ENCODE measurements at places on chromosomes 4 and X.

GRCh38 chr4:26094911-26095310, 180.9 kb downstream of the SMIM20 start:
- no peak for DNase-seq

- no peak for DNase-seq
Observed at GRCh38 chr4:61094854-61095598, 105.1 kb upstream of the ADGRL3 start.

- no peak for DNase-seq
Observed at GRCh38 chr4:73317092-73317491, 58.5 kb upstream of the ANKRD17 start.

DNA sequence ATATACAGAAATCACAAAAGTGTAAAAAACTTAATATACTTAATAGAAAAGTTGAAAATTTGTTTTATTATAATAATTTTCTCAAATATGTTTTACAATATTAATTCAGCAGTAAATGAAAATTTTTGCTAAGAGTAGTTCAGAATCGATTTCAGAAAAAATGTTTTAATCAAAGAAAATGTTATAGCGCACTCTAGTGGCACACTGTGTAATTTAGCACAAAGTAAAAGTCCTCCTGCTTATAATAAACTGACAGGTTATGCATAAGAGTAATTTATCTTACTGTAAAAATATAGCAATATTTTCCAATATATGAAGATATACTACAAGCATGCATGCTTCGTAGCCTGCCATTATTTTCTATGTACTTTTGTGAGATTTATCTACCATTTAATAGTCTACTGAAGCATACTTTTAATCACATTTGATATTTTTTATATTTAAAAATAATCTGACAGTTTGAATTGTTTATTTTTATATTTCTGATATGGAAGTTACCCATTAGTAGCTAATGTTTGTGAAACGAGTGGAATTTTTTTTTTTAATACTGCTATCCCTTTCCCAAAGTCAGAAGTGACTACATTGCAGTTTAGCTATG, 217.9 kb upstream of the KLHL4 start:
- DNase-seq: no peak

DNA sequence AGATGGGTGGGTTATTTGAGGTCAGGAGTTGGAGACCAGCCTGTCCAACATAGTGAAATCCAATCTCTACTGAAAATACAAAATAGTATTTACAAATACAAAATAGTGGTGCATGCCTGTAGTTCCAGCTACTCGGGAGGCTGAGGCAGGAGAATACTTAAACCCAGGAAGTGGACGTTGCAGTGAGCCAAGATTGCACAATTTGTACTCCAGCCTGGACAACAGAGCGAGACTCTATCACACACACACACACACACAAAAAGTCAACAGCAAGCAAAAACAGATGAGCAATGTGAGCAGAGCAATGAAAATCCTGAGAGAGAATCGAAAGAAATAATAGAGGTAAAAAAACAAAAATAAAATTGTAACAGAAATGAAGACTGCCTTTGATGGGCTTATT, 168.8 kb downstream of the PCDH18 start:
- DNase-seq: no peak

- DNase-seq: no peak
Observed at GRCh38 chr4:47930971-47931804, 16.8 kb upstream of the NFXL1 start.

DNA sequence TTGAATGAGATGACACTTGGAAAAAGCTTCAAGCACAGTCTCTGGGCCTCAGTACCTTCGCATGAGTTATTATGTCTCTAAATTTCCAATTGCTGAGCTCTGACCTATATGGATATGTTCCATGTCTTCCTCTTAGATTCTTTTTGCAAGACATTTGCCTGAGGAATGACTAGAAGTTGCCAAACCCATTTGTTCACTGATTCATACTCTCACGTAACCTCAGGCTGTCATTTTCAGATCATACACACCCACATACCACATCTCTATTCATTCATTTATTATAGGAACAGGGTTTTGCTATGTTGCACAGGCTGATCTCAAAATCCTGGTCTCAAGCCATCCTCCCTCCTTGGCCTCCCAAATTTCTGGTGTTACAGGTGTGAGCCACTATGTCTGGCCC, 2137.1 kb upstream of the TENM3 start:
- no peak for DNase-seq

- no peak for DNase-seq
Observed at GRCh38 chr4:40176602-40177001, 20.2 kb upstream of the RHOH start.

- DNase-seq: no peak
Observed at GRCh38 chr4:119833611-119834010, 205.0 kb upstream of the PDE5A start.

DNA sequence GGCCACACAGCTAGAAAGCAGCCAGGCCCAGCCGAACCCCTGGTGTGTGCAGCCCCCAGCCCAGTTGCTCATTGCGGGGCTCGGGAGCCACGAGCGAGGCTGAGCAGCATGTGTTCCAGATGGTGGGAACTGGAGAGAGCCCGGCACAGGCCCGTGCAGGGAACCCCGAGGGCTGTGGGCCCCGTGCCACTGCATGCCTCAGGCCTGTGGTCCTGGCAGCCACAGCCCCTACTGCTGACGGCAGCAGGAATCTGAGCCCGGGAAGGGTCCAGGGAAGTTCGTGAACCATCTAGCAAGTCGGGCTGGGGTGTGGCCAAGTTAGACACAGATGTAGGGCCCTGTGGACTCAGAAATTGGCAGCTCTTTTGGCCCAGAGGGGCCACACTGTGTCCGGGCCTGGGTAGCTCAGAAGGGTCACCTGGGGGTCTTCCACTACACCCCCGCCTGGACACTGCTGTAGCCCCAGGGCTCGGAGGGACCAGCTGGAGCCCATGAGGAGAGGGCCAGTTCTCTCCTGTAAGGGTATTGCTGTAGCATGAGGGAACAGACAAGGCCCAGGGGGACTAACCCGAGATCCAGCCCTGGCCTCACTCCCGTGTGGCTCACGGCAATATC, 12.1 kb downstream of the HTRA3 start:
- DNase-seq: no peak

- DNase-seq: no peak
Observed at GRCh38 chrX:121365572-121366161, 318.3 kb downstream of the GLUD2 start.

- no peak for DNase-seq
Observed at GRCh38 chr4:141724646-141725045, 88.3 kb downstream of the IL15 start.

GRCh38 chr4:53346920-53347852, 18.7 kb downstream of the SCFD2 start:
- DNase-seq: no peak

- no peak for DNase-seq
Observed at GRCh38 chr4:158861281-158861680, 92.5 kb downstream of the FNIP2 start.

DNA sequence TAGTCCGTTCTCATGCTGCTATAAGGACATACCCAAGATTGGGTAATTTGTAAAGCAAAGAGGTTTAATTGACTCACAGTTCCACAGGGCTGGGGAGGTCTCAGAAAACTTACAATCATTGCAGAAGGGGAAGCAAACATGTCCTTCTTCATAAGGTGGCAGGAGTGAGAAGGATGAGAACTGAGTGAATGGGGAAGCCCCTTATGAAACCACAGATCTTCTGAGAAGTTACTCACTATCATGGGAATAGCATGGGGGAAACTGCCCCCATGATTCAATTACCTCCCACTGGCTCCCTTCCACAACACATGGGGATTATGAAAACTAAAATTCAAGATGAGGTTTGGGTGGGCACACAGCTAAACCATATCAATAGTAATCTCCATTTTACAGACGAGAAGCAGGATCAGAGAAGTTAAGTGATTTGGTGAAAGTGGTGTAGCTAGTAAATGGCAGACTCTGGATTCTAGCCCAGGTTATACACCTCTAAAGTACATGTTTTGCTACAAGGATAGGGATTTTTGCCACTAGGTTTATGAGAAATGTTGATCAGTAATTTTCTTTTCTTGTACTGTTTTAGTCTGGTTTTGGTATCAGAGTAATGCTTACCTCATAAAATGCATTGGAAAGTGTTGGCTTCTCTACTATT, 47.3 kb upstream of the C1GALT1C1 start:
- no peak for DNase-seq

DNA sequence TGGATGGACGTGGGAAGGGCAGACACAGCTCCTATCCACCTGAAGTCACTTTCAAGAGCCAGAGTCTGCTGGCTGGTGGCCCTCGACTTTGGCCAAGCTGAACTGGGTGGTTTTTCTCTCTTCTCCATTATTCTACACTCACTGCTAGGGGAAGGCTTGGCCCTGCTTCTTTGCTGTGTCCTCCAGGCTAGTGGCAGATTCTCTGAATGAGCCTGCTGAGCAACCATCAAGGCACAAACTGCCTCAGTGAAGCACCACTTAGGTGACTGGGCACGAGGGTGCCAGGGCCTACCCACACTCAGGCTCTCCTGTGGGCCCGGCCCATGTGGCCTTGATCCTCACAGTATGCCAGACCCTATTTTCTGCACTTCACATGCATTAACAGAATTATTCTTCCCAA, 92.0 kb downstream of the PJA1 start:
- no peak for DNase-seq

DNA sequence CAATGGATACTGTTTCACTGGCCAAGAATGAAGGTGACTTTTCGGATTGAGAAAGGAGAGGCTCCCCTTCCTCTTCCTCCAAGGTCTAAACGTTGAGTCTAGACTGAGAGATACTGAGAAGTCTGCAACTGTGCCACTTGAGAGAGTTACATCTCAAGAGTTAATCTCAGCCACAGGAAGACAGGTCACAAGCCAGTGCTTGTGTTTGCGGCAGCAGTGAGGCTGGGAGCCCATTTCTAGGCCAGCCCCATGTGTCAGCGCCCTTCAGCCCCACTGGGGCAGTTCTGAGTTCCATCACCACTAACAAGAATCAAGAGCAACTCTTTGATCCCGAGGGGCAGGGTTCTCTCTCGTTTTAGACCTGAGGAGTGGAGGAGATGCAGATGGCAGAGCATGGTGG, 7.3 kb upstream of the SEC24D start:
- DNase-seq: no peak

DNA sequence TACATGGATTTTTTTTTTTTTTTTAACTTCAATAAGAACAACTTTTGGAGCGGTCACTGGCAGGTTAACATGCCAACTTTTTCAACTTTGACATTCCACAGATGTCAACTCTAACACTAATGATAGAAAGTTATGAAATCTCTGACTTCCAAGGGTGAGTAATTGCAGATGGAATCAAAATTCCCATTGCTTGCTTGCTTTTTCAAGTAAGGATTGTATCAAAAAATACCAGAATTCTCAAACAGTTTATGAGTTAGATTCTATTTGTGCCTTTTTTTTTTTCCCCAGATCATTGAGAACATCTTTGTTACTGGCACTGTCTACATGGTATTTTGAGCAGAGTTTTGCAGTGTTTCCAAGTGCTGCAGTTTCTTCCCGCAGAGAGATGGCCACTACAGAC, 50.3 kb upstream of the OTUD4 start:
- no peak for DNase-seq

DNA sequence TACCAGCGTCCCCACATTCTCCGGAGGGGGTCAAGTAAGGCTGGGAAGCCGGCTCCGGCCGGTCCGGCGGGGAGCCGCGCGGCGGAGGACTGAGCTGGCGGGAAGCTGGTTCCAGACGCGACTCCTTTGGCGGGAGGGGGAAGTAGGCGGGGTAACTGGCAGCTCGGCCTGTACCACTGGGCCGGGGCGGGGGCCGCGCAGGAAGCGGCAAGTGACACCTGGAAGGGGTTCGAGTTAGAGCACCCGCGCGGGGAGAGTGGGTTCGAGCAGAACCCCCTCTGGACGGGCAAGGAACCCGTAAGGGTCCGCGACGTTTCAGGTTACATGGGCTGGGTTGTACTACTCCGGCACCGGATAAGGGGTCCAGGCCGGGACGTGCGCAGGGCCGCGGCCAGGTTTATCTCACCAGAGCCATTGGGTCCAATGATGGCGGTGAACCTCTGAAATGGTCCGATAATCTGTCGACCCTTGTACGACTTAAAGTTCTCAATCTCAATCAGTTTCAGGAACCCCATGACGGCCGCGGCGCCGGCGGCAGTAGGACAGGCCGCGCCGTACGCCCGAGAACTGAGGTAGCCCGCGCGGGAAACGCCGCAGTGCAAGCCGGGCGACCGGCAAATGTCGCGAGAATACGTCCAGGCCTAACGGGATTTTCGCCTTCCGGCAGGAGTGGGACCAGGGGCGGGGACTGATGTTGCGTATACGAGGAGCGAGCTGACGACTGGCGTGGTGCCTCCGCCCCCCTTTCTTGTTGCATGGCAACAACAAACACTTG, at the start of gene SMC1A:
Gene SMC1A (minus strand): TSS at position 569 of the 775 bp plus-strand sequence. CDS start 54 bp downstream, at position 515.
- peak; percentile 87 for DNase-seq

GRCh38 chr4:158444621-158445020, 77.1 kb upstream of the RXFP1 start:
- no peak for DNase-seq

DNA sequence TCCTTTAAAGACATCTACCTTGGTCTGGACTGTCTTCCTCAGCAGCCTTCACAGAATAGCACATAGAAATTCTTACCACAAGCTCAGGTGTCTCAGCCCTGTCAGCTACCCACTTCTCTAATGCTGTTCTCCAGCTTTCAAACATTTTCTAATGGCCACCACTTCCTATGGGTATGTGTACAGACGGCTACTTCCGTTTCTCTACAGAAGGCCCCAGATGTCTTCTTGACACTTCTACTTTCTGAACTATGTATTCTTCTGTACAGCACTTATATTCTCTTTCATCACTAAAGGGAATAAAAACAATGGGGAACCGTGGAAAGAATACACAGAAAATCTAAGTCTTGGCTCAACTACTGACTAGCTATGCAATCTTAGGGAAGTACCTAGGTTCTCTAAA, 13.3 kb downstream of the OPHN1 start:
- no peak for DNase-seq

DNA sequence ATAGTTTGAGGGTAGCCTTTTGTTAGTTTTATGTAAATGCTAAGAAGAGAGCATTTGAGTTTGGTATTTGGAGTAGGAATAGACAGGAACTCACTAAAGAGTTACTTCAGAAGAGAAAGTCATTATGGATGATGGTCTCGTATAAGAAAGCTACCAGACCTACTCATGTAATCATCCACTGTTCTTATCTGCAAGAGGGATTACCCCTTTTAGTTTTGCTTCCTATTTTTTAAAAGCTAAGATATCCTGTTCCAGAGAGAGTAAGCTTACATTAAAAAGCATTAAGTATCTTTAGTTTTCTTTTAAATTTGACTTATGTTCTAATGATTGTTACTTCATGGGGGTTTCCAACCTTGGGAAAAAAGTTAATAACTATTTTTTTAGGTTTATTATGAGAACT, 12.5 kb upstream of the ART3 start:
- DNase-seq: no peak
